ENCODE measurements at places on chromosomes 16 and 17.
A peak's percentile ranks its signal among the peaks of the same experiment; 100 is the strongest.

DNA sequence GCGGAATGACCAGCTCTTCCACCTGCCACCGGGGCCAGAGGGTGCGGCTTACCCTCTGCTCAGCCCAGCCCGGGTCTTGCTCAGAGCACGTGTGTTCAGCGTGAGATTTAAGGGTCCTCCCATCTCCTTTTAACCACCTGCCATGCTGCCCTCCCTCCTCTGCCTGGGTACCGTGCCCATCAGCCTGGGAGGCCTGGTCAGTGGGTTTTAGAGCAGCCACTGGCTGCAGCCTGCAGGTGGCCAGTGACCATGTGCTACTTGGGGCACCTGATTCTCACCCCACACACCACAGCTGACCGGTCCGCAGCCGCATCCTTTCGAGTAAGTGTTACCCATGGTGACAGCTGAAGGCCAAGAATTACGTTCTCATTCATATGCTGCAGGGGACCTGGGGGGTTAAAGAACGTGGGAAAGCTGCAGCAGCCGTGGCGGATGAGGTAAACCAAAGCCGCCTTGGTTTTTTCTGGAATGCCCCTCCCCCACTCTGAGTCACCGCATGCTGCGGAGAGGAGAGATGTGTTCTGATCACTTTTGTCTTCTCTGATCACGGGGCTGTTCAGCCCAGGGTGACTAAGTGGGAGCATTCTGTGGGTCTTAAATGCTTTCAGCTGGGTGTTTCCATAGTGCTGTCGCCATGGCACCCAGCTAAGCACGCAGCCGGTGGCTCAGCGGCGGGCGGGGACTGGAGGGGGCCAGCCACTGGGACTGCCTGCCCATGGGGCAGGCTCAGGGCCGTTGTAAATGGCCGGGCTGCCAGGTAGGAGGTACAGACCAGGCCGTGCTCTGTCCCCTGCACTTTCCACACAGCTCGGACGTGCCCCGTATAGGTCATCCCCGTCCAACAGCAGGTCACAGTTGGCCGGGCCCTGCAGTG, 59.8 kb downstream of the BAIAP2 start:
- peak; percentile 100 for DNase-seq

DNA sequence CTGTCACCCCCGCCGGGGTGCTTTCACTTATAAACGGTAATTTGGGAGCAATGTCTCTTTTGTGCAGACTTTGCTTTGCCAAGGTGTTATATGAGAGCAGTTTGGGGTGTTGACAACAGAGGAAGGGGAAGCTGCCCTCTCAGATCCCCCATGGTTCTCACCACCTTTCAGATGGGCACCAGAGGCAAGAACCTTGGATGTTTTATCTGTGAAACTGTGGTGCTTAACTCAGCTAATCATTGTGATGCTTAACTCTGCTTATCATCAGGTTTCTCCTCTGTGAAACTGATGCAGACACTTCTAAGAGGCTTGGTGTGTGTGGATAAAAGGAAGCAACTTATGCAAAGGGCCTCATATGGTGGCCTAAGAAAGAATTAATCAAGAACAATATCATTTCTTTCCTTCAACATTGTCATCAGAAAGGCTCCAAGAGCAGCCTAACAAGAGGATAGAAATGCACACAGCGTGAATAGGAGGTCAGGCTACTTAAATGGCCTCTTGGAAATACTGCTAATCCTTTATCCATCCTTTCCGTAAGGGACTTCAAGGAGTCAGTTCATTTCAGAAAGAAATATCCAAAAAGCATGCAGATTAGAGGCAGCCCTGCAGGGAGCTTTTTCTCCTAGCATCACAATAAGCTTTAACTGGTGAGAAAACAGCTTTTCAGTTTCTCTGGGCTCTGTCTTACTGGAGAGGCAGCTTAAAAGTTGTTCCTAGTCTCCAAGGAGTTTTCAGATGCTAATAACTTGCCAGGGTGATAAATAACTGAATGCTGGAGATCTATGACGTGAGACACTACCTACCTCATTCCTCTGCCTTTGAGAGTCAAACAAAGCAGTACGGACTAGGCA, 55.1 kb upstream of the CLEC3A start:
- no peak for DNase-seq

- no peak for DNase-seq
Observed at GRCh38 chr17:44266402-44267164, 1.4 kb downstream of the SLC4A1 start.

DNA sequence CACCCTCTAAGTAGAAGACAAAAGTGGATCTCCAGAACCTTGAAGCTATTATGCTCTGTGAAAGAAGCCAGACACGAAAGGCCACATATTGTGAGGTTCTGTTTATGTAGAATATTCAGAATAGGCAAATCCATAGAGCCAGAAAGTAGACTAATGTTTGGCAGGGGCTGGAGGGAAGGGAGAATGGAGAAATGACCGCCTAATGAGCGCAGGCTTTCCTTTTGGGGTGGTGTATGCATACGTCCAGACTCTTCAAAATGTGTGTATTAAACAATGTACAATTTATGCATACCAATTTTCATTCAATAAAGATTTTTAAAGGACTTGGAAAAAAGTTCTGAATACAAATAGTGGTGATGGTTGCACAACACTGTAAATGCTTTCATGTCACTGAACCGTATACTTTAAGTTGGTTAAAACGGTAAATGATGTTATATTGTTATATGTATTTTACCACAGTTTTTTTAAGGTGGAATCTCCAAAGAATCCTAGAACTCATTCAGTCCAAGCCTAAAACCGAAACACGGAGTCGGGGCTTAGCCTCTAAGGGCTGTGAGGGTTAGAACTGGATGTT, 397.4 kb downstream of the SOX9 start:
- no peak for DNase-seq

GRCh38 chr17:55717898-55718735, 4.5 kb downstream of the TMEM100 start:
- peak; percentile 62 for DNase-seq

DNA sequence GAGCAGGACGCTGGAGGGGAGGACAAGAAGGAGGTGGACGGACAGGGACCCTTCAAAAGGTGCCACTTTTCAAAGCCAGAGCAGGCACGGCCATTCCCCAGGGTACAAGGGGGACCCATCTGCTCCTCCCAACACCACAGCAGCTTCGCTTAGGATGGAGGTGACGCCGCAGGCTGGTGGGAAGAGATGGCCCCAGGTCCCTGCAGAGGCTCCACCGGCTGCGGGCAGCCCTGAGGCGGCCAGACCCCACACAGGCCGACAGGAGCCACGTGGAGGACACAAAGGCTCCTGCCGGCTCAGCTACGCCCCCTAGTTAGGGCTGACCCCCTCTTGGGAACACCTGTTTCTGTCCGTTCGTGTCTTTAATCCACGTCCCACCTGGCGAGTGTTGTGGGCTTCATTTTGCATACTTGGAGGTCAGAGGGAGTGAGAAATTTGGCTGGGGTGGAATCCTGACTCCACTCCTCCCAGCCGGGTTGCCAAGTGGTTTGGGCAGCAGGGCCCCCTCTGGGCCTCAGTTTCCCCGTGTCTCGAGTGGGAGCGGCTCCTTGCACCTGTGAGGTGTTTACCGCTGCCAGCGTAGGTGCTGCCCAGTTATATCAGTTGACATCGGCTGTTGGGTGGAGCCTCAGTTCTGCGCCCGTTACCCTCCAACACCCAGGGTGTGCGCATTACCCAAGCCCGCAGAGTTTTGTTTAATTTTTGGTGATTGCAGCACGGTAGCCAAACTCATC, 5.8 kb upstream of the FN3KRP start:
- DNase-seq, result no peak

- DNase-seq, result no peak
Observed at GRCh38 chr17:15663176-15663575, 20.9 kb downstream of the TRIM16 start.

DNA sequence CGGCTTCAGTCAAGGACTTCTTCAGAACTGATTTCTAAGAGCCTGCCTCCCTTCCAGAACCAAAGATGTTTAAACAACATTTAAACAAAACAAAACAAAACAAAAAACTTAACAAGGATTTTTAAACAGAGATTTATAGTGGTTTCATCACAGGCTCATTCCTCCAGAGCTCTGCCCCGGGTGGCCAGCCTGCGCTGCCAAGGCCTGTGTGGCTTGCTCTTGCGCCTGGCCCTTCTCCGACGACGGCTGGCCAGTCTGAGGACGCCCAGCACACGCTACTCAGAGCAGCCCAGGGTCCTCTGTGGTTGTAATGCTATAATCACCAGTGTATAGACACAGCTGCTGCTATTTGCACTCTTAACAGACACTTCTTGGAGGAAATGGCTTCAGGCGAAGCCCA, 307.2 kb upstream of the MYOCD start:
- no peak for DNase-seq
